Right forelimb (tissue), 1 donor: ENCODE measurements at places on chromosomes 1 and 21.

DNA sequence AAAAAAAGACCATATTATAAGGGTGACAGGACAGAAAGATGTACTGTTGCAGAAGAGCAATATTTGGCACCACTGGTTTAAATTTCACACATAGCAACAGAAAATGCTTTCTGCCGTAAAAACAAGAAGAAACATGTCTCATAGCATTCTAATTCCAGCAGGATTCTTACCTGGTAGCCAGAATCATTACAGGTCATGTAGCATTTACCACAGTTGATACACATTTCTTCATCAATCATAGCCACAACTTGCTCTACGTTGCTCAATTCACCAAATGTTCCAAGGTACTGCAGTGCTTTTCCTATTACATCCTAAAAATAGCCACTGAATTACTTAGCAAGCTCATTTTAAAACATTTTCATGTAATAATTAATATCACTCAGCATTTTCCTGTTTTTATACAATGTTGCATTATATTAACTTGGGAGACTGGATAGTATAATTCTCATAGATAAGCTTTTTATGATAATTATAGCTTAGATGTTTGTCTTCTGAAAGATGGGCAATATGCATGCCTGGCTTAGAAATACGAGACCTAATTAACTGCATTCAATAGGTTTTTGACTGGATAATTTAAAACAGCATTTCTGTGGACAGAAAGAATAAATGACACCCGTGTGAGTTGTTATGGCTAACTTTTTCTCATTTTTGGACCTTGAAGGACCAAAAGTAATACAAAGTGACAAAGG, 360.7 kb downstream of the PTBP2 start:
- no peak for DNase-seq

DNA sequence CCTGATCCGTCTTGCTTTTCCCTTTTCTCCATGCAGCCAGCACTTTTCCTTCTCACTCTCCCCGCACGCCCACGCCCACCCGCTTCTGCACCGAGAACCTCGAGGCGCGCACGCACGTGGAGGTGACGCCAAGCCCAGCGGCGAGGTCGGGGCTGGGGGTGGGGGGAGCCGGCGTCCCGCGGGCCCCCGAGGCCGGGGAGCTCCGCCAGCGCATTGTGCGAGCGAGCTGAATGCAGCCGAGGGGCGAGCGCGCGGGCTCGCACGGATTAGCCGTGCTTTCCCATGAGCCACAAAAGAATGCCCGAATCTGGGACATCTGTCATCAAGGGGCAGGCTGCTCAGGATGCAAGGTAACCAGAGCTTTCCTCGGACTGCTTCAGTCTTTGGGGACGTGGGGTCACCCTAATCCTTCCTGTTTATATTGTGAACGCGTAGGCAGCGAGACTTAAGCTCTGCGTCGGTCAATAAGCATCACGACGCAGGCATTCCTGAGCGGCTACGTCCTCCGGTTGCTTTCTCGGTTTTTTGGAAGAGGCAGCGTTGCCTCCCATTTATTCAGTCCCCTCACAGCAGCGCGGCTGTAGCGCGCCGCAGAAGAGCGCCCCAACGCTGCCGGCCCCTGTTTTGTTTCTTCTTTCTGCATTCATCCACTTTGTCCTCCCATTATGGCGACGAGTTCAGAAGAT, 67.3 kb upstream of the AKT3 start:
- DNase-seq = peak; percentile 60

DNA sequence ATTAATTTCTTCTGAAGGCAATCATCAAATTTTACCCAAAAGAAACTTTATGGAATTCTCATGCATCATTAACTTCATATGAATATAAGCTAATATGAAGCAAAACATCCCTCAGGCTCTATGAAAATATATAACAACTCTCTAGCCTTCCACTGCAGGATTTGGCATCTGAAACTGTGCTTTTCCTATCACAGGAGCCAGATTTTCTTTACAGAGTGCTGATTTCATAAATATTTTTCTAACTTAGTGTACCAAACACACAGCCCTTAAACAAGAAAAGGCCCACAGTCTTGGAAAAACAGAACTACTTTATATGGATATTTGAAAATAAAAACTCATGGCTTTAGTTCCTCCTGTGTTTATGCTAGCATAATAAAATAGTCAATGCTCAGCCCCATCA, 559.5 kb upstream of the CHRM3 start:
- DNase-seq = no peak

DNA sequence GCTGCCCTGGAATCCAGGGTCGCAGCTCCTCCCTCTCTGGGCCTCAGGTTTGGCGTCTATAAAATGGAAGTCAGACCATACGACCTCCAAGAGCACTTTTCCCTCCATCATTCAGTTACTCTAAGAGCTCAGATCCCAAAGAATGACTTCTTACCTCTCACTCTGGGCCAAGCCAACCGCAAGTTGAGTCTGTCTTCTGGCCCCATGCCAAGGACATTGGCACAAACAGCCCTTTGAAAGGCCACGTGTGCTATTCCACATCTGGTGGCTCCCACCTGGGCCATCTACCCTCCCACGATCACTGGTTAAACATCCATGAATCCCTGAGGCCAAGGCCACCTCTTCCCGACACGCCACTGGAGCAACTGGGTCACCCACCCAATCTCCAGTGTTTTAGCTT, 12.4 kb downstream of the SLC2A7 start:
- no peak for DNase-seq

DNA sequence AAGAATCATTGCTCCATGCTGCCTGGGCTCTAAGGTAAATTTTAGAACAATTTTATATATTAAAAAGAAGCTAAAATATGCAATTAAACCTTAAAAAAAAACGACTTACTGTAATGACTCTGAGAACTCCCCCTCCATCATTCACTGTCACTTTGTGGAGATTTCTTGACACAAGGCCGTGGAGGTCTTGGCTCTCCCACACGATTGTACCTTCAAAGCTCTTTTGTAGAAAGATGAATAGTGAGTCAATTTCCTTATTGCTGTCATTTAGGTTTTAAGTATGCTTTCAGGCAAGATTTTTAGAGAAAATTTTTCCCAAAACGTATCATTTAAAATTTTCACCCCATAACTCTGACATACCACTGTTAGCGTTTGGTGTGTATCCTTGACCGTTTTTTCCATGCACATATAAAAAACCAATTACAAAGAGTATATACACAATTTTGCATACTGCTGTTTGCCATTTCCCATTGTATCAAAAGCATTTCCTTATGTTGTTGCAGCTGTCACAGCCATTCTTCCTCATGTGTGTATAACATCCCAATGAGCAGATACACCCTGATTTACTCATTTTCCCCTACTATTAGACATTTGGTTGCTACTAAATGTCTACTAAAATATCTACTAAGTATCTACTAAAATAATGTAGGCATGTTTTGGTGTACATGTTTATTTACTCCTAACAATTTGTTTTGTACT, 33.4 kb downstream of the B3GALNT2 start:
- DNase-seq = no peak

- DNase-seq = no peak
Observed at GRCh38 chr1:18721041-18721440, 90.4 kb downstream of the PAX7 start.

DNA sequence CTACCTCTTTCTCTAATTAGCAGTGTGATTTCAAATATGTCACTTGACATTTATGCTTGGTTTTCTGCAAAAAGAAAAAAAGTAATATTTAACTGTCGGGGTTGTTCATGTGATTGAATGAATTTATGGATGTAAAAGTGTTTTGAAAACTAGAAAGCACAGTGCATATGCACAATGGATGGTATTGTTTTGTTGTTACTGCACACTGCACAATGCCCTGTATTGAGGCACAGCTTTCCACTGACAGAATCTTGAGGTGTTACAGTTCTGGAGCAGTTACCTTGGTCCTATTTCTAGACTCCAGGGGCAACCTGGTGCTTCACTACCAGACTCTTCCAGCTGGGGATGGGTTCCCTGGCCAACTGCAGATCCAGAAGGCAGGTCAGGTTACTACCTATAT, 116.8 kb upstream of the L1TD1 start:
- no peak for DNase-seq

GRCh38 chr1:92957030-92957734, 4.1 kb downstream of the DIPK1A start:
- no peak for DNase-seq

GRCh38 chr1:27518808-27519207, 28.8 kb upstream of the WASF2 start:
- no peak for DNase-seq

DNA sequence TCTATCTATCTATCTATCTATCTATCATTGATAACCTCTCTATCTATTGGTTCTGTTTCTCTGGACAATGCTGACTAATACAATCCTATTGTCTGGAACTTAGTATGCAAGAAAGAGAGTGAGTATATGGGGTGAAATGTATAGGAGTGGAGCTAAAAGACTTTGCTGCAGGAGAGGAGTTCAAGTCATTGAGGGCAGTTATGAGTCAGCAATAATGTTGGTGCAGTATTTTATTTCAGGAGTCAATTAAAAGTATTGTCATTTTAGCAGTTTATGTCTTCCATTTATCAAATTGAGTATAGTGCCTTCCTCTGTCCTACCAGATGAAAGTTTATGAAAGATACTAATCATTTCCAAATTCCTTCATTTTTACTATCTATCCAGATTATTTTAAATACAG, 55.8 kb downstream of the MAP3K7CL start:
- no peak for DNase-seq

DNA sequence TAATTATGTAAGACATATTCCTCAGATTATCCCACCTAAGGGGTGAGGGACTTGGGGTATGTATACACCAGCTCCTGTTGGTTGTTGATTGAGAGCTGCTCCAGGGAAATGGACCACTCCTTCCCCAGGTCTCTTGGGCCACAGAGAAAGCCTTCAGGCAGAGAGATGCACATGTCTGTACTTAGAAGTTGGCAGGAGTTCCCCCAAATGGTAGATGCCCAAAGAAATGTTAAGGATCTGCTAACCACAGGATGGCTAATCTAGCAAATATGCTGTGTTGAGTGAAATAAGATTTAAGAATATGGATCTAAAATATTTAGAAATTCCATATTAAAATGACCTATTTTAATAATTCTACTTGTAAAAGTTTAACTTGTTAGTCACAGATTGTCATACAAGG, 100.8 kb upstream of the DNAH14 start:
- no peak for DNase-seq

GRCh38 chr1:28172713-28173150, 3.8 kb downstream of the PTAFR start:
- no peak for DNase-seq

- DNase-seq = no peak
Observed at GRCh38 chr1:222014001-222014400, 272.1 kb upstream of the DUSP10 start.

GRCh38 chr1:85585799-85586198, 5.2 kb downstream of the CCN1 start:
- no peak for DNase-seq

DNA sequence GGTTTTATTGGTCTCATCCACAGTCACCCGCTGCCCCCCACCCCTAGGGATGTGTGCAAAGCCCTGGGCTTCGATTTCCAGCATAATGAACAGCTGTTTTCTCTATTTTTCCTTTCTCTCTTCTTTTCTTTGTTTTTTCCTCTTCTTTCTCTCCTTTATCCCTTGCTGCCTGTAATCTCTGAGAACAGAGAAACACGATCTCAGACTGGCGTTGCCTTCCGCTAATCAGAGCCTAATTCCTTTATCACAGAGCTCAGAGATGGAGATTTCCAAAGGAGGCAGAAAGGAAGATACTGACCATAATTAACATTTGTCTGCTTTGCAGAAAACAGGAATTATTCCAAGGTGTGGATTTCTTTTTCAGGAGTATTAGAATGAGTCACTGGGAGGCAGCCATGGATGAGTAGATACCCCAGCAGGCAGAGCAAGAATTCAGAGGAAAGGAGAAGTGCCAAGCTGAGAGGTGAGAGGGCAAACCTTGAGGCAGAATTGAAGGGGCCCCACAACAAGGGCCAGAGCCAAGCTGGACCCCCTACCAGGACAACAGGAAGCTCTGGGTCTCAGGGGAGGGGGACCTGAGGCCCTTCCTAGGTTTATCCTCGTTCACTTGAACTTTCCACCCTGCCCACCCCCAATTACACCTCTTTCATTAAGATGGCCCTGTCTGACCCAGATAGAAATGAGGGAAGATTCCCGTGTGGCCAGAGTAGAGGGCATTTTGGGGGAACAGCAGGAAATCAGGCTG, 33.3 kb downstream of the MATN1 start:
- DNase-seq = peak; percentile 27

DNA sequence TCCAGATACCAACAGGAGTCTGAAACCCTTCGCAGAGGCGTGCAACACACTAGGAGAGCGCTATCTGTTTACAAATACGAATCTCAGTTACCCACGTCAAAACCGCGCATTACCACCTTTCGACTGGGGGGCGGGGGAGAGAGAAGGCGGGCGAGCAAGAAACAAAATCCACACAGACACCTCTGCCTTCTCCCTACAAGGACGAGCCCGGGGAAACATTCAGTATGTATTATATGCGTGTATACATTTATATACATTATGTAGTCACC, 722 bp downstream of the TUT4 start:
- peak; percentile 63 for DNase-seq

DNA sequence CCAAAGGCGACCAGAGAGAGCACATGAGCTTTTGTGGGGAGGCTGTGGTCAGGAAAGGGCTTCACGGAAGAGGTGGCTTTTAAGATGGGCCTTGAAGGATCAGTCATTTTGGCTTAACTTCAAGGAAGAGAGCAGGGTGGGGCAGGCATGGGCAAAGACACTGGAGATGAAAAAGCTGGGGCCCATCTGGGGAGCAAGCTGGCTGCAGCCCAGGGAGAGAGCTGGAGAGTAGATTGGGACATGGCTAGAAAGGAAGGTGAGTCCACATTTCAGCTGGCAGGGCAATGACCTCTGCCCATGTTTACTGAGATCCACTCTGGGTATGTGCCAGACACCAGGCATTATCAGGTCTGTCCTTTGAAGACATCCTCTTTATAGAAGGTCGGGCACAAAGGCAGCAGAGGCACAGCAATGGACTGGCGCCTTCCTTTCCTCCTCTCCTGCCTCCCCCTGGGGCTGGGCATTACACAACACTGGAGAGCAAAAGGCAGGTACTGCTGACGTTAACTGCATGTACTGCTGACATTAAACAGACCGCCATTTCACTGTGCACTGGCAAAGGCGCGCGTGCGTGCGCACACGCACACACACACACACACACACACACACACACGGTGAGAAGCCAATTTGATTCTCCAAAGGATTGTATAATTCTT, 2.2 kb upstream of the UBXN10 start:
- no peak for DNase-seq

DNA sequence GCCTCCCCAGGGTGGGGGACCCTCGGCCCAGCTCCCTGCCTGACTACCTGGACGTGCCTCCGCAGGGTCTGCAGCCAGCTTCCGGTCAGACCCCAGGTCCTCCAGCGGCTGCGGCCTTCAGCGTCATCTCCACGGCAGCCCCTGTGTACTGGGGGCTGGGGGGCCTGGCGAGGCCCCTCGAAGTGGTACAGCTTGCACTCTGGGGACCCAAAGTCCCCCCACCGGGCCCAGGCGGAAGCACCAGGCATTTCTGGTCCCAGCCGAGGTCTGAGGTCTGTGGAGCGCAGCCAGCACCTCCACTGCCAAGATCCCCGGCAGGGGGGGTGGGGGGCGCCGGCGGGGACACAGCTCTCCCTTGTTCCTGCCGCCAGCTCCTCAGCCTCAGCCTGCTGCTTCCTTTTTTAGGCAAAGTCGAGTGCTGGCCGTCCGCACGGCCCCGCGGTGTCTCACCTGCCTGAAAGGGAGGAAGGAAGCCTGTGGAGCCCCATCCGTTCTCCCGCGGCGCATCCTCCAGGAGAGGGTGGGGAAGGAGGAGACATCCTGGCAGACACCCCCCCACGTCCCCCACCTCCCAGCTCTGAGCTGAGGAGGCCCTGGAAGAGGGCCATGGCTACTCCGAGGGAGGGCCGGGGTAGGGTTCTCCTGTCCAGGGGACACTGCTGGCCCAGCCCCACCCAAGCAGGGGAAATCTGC, 1.2 kb upstream of the VWA1 start:
- peak; percentile 88 for DNase-seq
